Fibroblast of skin of left quadriceps (primary cell): ENCODE measurements at places on chromosomes 5 and 9.

- no peak for DNase-seq
Measured at GRCh38 chr5:675111-675870, 17.9 kb downstream of the TPPP start.

DNA sequence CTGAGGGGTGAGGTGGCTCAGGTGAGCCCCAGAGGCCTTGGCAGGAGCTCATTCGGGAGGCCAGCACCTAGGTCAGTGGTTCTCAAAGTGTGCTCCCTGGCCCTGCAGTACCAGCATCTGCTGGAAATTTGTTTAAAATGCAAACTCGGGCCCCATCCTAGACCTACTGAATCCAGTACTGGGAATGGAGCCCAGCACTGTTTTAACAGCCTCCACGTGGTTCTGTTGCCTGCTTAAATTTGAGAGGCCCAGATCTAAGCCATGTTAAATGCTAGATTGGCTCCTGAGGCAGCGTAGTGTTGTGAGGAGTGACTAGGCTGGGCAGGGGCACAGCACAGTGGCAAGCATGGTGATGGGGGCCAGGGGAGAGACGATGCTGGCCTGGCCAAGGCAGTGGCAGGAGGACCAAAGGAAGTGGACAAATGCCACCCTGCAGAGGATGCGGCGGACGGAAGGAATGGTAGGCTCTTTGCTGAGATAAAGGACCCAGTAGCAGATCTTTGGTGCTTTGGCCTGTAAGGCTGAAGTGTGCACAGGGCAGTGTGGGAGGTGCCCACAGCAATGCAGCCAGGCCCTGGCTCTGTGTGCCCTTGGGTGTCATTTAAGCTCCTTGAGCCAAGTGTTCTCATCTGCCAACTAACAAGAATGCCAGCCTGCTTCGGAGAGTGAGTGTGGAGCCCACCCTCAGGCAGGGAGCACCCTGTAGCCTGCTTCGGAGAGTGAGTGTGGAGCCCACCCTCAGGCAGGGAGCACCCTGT lies 4.2 kb downstream of the PRR7 start:
- no peak for DNase-seq

- DNase-seq, result no peak
Measured at GRCh38 chr5:144778561-144778960, 607.9 kb downstream of the KCTD16 start.

- DNase-seq, result no peak
Measured at GRCh38 chr9:6941501-6941900, 183.7 kb downstream of the KDM4C start.

DNA sequence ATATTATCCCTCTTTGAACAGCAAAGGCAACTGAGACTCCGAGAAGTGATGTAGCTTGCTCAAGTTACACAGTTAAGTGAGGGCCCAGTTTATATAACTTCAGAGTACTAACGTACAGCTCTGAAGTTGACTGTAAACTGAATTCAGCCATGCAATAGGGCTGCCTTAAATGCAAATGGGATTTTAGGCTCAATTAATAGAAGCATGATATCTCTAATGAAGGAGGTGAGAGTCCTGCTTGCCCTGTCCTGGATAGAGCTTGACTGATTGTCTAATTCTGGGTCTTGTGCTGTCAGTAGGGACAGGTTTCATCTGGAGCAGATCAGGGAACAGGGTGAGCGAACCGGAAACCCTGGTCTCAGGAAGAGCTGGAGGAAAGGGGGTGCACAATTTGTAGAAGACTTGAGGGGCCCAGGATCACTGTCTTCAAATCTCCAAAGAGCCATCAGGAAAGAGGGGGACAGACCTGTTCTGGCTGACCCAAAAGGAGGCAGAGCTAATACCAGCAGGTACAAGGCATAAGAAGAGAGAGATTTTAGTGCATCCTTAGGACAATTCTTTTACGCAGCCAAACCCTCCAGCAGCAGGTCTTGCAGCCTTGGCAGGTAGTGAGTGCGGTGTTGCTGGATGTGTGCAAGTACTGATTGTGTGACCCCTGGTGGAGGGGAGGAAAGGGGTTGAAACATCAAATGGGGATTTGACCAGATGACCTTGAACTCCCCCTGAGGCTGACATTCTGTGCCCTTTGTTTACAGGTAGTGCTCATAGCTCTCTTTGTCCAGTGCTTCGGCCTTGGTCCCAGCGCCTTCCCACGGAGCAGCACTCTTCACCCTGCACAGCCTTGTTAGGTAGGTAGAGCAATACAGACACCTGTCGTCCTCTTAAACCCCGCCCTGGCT lies 13.0 kb downstream of the GSN start:
- no peak for DNase-seq

GRCh38 chr9:86282077-86282978 lies at the start of gene ISCA1:
TSS of gene ISCA1 (minus strand) at chr9:86282538. CDS start at chr9:86282458, 80 bp downstream.
- peak; percentile 79 for DNase-seq

DNA sequence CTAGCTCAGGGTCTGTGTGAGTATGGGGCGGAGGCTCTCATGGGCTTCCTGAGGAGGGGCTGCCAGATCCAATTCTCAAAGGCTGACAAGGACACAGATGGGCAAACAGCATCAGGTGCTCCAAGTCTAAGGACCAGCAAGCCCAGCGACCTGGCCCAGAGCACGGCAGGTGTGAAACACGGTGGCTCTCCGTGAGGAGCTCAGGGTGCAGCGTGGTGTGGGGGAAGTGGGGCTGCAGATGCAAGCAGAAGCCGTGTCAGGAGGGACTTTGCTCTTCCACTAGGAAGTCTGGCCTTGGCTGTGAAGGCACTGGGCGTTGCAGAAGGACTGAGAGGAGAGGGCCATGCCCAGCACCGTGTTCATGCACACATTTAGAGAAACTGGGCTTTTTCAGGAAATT lies 420.0 kb downstream of the GADD45G start:
- DNase-seq, result no peak

DNA sequence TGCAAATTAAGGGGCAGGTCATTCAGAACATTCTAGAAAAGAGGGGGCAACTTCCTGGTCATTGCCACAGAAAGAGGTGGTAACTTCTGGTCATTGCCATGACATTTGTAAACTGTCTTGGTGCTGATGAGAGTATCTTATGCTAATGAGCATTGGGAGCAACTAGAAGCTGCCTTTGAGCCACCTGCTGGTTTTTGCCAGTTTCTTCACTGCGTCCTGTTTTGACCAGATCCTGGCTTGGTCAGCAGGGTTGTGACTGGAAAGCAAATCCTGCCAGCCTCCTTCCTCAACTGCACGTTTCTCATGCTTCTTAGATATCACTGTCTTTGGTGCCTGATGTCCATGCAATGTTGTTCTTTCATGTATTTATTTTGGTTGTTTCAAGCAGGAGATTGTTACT lies 53.2 kb upstream of the SPATA31C2 start:
- no peak for DNase-seq

GRCh38 chr9:36037549-36038122 lies 923 bp downstream of the RECK start:
- no peak for DNase-seq

GRCh38 chr9:4933177-4933576 lies 51.9 kb upstream of the JAK2 start:
- no peak for DNase-seq

DNA sequence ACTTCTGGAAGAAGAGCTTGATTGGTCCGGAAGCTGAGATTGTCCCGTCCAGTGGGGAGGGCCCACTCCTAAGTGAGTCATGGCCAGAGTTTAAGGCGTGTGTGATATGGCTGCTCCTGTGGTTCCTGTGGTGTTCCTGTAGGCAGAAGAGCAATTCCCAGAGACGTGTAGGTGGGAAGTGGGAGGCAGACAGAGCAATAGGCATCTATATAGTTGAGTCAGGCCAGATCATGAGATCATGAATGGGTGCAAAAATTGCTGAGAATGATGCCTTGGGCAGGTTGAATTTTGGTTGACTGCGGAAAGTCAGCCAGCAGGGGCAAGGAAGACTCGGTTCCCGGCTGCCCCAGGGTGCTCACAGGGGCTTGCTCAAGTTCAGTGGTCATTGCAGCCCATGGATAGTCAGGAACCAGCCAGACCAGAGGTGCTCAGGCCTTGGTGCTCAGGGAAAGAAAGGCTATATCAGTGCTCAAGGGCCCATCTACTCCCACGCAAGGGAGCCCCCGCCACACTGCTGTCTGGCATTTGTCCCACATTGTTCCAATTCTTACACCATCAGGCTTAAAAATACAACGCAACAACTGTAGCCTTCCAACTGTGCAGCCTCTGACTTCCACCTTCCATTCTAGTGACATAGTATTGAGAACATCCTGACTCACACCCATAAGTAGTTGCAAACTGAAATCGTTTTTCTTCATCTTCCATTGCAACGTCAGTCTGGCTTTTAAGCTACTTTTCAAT lies 21.0 kb upstream of the GSN start:
- peak; percentile 83 for DNase-seq

DNA sequence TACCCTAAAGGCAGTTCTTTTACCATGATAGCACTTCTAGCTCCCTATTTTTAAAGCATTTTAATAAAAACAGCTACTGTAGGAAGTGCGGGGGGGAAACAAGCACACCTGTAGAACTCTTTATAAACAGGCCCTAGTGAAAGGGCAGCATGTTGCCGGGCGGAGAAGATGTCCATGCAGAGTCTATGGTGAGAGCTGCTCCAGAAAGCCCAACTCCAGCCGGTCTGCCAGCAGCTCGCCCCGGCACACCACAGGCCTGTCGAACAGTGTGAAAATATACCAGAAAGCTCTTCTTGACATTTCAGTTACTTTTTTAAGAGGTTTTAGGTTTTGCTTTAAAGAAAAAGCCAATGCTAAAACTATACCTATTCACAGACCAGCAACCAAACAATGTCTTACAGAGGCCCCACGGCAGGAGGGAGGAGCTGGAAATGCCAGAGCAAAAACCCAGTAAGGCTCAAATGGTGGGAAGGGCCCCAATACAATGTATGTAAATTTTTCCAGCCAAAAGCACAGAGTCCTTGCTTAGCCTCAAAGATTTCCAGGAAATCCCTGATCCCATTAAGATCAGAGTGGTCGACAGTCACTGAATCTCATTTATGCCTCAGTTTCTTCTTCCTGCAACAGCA lies 121.2 kb downstream of the SAXO1 start:
- DNase-seq, result no peak

DNA sequence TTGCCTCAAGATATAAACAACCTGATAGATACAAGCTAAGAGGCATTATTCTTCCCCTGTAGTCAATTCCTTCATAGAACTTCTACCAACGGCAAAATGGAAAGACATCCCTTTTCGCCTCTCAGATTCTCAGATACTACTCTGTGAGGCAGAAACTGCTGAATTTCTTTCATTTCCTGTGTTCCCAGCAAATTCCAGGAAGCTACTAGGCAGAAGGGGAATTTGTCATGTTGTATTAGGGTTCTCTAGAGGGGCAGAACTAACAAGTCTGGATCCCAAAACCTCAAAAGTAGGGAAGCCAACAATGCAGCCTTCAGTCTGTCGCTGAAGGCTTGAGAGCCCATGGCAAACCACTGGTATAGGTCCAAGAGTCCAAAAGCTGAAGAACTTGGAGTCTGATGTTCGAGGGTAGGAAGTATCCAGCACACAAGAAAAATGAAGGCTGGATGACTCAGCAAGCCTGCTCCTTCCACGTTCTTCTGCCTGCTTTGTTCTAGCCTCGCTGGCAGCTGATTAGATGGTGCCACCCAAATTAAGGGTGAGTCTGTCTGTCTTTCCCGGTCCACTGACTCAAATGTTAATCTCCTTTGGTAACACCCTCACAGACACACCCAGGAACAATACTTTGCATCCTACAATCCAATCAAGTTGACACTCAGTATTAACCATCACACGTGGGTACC lies 15.2 kb downstream of the RNF180 start:
- DNase-seq, result no peak

DNA sequence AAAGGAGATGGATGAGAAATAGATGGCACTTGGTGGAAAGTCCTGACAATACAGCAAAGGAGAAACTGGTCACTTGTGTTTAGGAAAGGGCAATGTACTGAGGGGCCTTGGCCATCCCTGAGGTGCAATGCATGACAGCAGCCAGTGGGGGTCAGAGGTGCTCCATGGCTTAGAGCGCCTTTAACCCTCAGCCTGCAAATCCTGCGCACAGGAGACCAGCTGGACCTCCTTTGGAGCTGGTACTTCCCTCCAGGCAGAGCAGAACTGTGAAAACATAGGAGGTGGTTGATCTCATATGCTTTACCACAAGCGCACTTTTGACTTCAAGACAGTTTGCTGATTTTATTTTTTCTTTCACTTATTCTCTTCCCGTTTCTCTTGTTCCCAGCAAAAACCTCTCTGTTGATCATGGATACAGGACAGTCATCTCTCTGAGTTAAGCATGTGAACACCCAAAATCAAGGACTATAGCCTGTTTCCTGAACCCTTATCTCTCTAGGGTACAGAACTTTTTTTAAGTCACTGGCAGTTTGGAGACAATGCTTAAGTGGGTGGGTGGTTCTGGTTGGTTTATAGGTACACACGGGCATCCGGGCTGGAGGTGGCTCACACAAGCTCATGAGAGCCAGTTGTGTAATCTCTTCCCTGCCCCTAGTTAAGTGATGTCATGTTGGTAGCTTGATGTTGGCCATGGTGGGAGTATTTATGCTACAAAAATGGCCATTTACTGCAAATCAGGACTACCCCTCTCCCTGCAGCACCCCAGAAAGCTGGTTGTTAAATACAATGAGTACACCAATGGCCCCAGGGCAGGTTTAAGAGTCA lies 37.6 kb upstream of the ANKRD55 start:
- peak; percentile 66 for DNase-seq

- no peak for DNase-seq
Measured at GRCh38 chr5:93070938-93071337, 510.1 kb downstream of the NR2F1-AS1 start.

DNA sequence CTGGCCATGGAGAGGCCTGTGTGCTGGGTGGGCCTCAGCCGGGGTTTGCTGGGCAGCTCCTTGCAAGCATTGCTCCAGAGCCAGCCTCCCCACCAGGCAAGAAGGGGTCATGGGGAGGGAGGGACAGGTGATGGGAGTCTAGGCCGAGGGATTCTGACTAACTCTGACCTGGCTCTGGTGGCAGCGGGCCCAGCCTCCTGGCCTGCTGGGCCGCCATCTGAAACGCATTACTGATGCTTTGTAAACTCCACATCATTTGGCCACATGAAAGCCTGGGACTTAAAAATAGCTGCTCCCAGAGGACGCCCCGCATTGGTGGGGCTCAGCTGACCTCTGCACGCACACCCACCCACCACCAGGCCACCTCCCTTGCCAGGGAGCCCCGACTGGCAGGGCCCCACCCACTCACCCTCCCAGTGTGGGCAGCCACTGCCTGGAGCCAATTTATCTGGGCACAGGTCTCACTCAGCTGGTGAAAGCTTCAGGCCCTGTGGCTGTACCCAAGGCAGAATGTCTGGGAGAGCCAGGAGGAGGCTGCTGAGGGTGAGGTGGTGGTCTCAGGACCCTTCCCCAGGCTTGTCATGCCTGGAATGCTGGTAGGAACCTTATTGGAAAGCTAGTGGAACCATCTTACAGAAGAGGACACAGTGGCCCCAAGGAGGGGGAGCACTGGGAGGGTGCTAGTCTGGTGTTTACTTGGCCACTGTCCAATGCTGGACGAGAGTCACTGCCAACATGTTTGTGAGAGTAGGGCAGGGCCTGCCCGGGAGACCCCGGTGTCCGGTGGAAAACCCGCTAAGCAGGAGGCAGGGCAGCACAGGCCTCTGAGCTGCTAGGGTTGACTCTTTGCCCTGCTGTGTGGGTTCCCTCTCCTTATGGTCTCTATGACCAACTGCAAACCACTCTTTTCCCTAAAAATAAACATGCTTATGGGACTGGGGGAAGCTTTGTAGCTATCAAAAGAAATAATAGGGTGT lies 10.8 kb downstream of the TCF7 start:
- peak; percentile 57 for DNase-seq
